Activated B cell treated with CpG ODN at 0.5 μM for 24 hours (primary cell): ENCODE measurements at places on chromosomes 1 and 21.

GRCh38 chr1:6260961-6261614, at the start of gene GPR153:
Gene GPR153 (minus strand): TSS chr1:6261098. CDS start chr1:6254905, 6,193 bp downstream.
- peak; percentile 39 for DNase-seq

DNA sequence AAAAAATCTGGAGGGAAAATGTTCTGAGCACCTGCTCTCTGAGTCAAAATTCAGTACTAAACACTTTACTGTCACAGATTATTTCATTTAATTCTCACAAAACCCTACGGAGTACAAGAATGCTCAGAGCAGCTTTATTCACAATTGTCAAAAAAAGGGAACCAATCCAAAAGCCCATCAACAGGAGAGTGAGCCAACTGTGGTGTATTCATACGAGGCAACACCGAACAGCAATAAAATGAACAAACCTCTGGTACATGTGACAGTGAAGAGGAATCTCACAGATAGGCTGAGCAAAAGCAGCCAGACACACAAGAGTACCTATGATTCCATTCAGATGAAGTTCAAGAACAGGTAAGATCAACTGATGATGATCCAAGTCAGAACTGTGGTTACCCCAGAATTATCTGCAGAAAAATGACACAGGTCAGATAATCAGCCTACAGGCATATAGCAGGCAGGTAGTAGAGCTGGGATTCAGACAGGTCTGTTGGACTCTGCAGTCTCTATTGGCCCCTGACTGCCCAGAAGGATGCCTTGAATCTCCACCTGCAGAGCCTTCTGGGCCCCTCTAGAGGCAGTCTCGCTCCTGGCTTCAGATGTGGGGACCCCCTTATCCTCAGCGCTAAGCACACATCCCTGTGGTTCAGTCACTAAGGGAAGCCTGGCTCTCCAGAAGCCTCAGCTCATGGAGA, 19.2 kb downstream of the SLC9A1 start:
- no peak for DNase-seq

- DNase-seq: no peak
Measured at GRCh38 chr1:187840557-187840956, 1011.8 kb downstream of the PLA2G4A start.

GRCh38 chr1:226893936-226894335, 23.5 kb downstream of the PSEN2 start:
- DNase-seq: no peak
